ENCODE measurements at places on chromosomes 2 and 18. TPM values are rescaled to one million over a fixed set of nuclear protein-coding genes. Genes with fewer than 3 reads are reported as not detected.

Gene CAPN14
- polyA plus RNA-seq = not detected

GRCh38 chr18:39480494-39481195 is 1915.0 kb upstream of the CELF4 start:
- no peak for DNase-seq

GRCh38 chr2:236870370-236870769 is 215.3 kb upstream of the COPS8 start:
- DNase-seq = no peak

- DNase-seq = no peak
These were observed 89.3 kb downstream of the VRK2 start for GRCh38 chr2:58135861-58136260.

GRCh38 chr2:238146884-238147544 is 8.5 kb downstream of the KLHL30 start:
- DNase-seq = no peak

DNA sequence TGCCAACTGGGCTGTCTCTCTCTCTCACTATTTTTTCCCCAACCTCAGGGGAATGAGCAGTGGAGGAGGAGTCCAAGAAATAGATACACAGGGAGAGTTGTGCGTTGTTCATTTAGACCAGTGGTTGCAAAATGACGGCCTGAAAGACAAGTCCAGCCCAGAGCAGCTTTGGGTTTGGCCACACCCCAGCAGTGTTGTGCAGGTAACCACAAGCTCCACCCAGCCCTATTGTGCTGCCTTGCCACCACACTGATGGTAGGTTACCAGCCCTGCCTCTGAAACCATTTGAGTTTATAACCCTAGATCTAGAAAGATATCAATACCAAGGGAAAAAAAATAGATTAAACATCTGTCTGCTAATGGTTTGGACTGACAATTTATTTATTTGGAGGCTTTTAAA is 144.3 kb downstream of the CMPK2 start:
- no peak for DNase-seq

DNA sequence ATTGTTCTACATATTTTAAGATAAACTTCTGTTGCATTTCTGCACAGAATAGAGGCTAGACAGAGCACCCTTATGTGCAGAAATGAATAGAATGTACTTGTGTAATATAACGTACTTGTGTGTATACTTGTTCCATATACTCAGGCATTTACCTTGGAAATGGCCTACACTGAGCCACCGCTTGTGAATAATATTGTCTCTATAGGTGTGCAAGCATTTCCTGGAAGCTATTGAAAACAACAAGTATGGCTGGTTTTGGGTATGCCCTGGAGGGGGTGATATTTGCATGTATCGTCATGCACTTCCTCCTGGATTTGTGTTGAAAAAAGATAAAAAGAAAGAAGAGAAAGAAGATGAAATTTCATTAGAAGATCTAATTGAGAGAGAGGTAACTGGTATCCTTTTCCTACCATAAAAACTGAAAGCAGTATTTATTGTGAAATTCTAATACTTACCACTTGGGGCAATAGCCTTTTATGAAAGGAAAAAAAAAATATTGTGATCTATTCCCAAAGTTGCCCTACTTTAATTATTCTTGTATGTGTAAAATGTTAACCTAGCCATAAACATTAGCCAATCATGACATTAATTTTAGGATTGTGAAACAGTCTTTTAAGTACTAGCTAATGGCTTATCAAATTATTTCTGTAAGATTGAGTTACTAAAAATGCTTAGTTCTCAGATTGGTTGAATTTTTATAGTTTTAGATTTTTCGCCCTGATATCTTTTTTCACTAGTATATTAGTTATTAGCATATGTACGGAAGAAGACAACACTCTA is 18.0 kb downstream of the ZC3H15 start:
- peak; percentile 56 for DNase-seq
